Heart left ventricle (tissue), 16 donors: ENCODE measurements at places on chromosomes 4 and X. TPM values are rescaled to one million over a fixed set of nuclear protein-coding genes. Genes with fewer than 3 reads are reported as not detected.

DNA sequence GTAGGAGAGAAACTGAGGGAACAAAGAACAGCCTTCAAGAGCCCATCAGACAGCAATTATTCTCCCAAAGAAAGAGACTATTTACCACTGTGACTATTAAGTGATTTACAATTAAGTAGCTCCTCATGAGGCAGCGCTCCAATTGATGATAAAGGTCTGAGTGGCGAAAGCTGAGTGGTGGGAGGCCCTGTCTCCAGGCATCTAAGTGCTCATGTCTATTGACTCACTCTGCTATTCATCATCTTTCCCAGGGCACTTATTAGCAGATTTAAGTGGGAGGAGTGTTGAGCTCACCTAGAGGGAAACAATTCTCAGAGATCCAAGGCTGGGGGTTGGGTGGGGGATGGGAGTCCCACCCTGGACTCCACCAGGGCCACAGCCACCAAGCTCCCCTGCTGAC is 23.3 kb downstream of the AMER1 start:
- H3K4me3 ChIP-seq, result no peak overlapping the region
- H3K27me3 ChIP-seq, result no peaks in the 10 kb centered on the region
- H3K36me3 ChIP-seq, result no peaks in the 10 kb centered on the region
- DNase-seq, result no peak

DNA sequence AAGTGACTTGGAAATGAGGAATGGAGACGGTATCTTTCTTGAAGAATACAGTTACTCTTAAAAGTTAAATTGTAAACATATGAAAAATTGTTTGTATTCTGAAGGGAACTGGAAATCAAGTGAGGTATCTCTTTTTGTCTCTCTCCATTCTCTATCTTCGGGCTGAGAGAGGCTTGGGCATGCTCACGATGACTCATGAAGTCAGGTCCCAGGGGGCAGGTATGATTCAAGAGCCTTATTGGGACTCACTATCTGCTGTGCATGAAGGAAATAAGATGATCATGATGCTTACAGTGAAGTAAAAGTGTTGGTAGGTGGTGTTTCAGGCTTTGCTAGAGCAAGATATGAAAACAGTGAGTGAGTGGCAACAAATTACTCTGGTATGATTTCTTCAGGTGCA is 200.4 kb upstream of the PITX2 start:
- no peak for DNase-seq
- H3K27ac ChIP-seq, result no peak overlapping the region
- H3K4me3 ChIP-seq, result no peak overlapping the region
- no peaks in the 10 kb centered on the region for H3K27me3 ChIP-seq
- H3K4me1 ChIP-seq, result no peaks in the 10 kb centered on the region

DNA sequence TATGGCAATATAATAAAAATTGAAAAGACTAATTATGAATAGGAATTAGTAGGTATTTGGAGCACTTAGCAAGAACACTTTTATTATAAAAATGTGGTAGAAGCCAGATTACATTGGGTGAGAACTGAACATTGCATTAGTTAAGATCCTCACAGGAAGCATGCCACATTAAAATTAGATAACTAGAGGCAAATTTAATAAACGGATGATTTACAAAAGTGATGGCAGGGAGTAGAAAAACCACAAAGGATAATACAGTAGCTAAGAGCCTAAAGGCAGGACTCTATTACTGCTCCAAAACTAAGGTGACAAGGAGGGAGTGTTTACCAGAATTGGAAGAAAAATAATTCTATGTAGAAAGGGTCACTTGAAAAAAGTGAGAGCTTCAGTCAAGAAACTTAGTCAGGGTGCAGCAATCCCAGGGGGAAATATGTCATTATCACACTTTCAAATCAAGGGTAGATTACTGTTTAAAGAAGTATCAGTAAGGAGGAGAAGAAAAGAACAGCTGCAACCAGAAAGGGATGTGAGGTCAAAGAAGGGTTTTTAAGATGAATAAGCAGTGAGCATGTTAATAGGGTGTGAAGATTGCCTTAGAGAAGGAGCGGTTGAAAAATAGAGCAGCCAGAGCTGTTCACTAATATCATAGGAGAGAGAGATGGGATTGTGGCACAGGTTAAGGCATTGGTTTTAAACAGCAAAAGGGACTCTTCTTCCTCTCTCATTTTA is 84.6 kb downstream of the NDST4 start:
- H3K36me3 ChIP-seq, result no peaks in the 10 kb centered on the region
- DNase-seq, result no peak
- H3K27ac ChIP-seq, result no peak overlapping the region
- H3K4me1 ChIP-seq, result no peaks in the 10 kb centered on the region
- H3K27me3 ChIP-seq, result no peaks in the 10 kb centered on the region
- H3K4me3 ChIP-seq, result no peak overlapping the region

DNA sequence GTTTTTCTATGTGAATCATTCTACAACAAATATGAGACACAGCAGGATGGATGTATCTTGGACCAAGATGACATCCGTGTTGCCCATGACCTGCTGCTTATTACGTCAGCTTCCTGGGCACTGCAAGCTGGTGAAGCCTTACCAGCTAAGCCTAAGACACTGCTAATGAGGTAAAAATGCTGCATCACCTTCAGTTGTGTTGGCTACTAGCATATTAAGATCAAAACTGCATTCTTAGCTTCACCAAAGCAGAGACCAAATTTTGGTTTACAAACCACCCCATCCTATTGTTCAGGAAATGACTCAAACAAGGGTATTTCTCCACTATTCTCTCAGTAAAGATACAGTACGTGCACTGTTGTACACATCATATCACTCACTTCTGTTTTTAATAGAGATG is 50.3 kb downstream of the MAML3 start:
- H3K36me3 ChIP-seq, result no peaks in the 10 kb centered on the region
- DNase-seq, result no peak
- H3K27me3 ChIP-seq, result no peaks in the 10 kb centered on the region
- no peak overlapping the region for H3K27ac ChIP-seq

- no peaks in the 10 kb centered on the region for H3K36me3 ChIP-seq
- DNase-seq, result no peak
- no peaks in the 10 kb centered on the region for H3K4me1 ChIP-seq
- H3K27ac ChIP-seq, result no peak overlapping the region
- H3K4me3 ChIP-seq, result no peak overlapping the region
Measured at GRCh38 chrX:22652596-22652995, 347.2 kb upstream of the DDX53 start.

The C4orf50 gene
- 0.05 TPM for total RNA-seq

The CENPI gene
- total RNA-seq, result 3.3 TPM

The MAGEA12 gene
- total RNA-seq, result not detected

The SYTL5 gene
- not detected for total RNA-seq

The TET2 gene
- total RNA-seq, result 25.6 TPM

The MAGEA2B gene
- not detected for total RNA-seq

DNA sequence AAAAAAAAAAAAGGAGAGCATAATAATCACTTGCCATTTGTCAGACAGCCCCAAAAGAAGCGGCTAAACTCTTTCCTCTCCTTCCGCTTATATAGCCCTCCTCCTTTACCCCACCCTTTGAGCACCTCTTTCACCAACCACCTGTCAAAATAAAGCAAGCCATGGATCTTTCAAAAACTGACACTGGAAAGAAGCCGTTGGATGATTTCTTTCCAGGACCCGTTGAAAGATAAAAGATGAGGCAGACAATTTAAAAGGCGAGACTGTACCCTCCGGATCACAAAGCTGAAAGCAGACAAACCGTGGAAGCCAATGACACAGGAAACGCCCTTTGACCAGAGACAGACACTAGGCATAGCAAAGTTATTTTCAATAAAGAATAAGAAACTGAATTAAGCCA is 22.6 kb downstream of the GPC4 start:
- no peak overlapping the region for H3K27ac ChIP-seq
- H3K4me1 ChIP-seq, result no peaks in the 10 kb centered on the region
- no peak for DNase-seq
- H3K27me3 ChIP-seq, result no peaks in the 10 kb centered on the region

DNA sequence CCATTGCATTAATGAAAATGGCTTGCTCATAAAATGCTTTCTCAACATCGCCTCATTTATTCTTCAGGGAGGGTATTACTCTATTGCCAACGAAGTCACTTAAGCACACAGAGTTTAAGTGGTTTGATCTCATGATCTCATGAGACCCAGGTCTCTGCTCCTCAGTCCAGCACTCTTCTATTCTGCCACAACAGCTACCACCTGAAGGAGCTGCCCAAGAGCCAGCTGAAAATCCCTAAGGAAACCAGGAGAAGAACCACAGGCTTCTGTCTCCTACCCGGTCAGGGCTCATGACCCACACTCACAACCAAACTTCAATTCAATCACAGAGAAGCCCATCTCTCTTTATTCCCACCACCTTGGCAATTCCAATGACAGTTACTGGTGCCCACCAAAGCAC is 85.5 kb upstream of the GPM6B start:
- no peak overlapping the region for H3K4me3 ChIP-seq
- no peak overlapping the region for H3K27ac ChIP-seq
- no peaks in the 10 kb centered on the region for H3K4me1 ChIP-seq
- no peaks in the 10 kb centered on the region for H3K36me3 ChIP-seq
- DNase-seq, result no peak

The L1CAM gene
- 3.6 TPM for total RNA-seq
